NCI-H524 (cell line): ENCODE measurements at places on chromosomes 2 and 18.

- DNase-seq, result no peak
Measured at GRCh38 chr2:127621981-127622431, 23.9 kb upstream of the GPR17 start.

GRCh38 chr2:29596584-29596983, 324.8 kb downstream of the ALK start:
- no peak for DNase-seq

DNA sequence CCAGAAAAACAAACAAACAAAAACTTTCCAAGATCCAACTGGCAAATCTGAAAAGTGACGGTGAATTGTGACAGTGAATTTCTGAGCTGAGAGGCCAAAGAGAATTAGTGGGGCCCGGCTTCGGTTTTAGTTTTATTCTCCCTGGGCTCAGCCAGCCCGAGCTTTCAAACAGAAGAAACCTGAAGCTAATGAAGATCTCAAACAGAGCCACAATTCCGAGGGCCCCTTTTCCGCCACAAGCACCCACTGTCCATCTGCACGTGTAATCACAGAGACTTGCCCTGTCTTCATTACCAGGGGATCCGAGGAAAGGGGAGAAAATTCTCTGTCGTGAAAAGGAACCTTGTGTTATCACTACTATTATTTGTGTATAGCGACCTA, 4.2 kb upstream of the ONECUT2 start:
- DNase-seq, result no peak

DNA sequence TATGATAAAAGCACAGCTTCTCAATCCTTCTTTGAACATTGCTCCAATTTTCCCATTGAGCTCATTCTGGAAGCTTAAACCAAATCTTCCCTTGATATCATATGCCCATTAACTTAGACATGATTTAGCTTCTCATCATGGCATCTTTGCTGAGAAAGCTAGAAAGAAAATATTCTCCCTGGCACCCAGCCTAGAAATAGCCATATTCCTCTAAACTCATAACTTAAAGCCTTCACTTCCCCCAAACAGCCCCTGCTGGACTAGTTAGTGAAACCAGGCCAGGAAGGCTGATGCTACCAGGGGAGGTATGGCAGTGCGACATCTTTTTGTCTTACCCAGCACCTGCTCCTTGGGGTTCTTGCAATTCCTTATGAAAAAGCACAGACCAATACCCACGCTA, 4.3 kb downstream of the AAK1 start:
- no peak for DNase-seq

DNA sequence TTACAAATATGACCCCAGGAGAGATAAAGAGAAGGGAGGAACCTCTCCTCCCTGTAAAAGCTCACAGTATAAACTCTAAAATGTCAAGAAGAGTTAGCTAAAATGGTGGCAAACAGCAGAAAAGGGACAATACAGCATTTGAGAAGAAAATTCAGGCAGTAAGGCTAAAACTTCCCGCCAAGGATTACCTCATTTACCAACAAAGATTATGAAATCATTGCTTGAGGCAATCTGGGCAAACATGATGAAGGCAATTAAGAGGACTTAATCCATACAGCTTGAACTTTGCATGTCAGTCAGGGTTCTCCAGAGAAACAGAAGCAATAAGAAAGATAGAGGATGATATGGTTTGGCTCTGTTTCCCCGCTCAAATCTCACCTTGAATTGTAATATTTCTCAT, 81.4 kb downstream of the CMPK2 start:
- DNase-seq, result no peak

GRCh38 chr18:62386601-62387000, 61.5 kb downstream of the TNFRSF11A start:
- no peak for DNase-seq

DNA sequence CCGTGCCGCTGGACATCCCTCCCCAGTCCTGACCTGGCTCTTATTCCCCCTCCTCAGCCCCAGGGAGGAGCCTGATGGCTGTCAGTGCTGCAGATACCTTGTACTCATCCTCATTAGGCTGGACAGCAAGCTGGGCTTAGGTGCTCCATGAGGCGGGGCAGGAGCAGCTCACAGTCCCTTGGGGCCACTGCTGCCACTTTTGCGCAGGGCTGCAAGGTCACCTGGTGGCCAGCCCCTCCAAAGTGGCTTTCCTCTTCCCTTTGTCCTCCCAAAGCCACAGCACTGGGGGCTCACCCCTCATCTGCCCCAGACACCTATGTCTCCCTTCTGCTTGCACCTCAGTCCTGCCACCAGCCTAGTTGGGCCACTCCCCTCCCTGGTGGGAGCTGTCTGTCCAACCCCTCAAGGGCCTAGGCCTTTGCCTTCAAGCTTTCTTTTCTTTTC, 60.8 kb downstream of the FAM168B start:
- DNase-seq, result no peak

DNA sequence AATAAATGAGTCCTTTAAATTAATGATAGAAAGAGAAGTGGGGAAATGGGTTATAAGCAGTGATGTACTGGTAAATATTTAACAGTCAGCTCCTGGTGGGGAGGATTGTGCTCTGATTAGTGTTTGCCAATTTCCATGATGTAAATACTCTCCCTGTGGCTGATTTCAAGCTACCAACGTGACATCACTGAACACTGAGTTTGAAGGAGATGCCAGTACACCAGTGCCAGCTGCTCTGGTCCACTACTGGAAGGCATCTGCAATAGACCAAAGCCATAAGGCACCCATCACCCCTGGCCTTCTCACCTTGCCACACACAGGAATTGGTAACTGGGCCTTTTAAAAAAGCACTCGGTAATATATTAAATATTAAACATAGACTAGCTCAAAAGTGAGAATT, 77.7 kb downstream of the TGOLN2 start:
- DNase-seq, result no peak

DNA sequence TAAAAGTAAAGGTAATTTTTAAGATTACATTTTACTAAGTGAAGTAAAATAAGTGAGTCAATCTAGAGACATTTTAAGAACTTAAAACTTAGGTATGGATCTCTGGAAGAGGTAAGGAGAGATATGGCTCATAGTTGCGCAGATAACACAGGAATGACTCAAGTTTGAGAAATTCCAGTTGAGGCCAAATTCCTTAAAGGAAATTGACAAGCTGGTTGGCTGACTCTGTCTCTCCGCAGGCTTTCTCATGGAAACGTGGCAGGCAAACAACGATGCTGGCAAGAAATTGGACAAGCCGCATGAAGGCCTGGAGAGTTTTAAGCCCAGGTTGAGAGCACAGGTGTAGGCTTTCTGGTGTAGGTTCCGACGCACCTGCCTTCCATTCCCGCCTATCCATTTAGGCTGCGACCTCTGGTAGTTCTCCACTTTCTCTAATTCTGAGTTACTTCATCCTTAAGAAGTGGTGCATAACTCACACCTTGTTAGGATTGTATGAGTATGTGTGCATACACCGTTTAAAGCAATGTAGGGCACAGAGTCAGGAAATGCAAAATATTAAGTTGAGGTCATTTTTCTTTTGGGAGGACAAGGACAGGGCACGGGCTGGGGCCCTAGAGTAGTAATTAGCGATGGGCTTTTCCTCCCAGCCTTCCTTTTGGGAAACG, 589 bp upstream of the DAW1 start:
- DNase-seq, result no peak

- DNase-seq, result no peak
Measured at GRCh38 chr18:77114415-77115191, 18.0 kb downstream of the MBP start.

DNA sequence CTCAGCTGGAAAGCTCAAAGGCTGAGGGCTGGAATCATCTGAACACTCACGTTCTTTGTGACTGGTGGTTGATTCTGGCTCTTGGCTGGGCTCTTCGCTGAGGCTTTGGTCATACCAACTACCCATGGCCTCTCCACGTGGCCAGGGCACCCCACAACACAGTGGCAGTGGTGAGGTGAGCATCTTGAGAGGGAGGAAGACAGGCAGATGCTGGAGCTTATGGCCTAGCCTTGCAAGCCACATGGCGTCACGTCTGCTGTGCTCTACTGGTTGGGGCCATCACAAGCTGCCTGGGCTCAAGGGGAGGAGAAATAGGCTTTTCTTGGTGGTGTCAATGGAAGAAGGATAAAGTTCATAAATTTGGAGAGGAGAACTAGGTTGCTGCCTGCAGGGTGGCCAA, 19.6 kb downstream of the LPIN1 start:
- DNase-seq, result no peak

- DNase-seq, result no peak
Measured at GRCh38 chr2:174554529-174555150, 43.0 kb downstream of the WIPF1 start.

DNA sequence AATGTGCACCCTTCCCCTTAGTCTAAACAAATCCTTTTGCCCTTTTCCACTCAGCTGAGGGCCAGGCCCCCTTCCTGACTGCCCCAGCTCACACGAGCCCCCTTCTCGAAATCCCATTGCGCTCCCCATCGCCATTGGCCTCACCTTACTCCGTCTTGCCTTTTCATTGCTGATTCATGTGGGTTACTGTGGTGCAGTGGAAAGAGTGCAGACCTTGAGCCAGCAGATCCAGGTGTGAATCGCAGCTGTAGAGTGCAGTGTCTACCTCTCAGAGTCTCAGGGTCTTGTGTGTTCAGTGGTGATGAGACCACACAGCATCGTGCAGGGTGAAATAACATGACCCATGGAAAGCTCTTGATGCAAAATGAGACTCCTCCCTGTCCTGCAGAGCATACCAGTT, 132.4 kb upstream of the APCDD1 start:
- DNase-seq, result no peak
